ENCODE measurements at places on chromosomes 6 and 20. TPM values are rescaled to one million over a fixed set of nuclear protein-coding genes. Genes with fewer than 3 reads are reported as not detected.

- DNase-seq, result no peak
Observed at GRCh38 chr6:95364016-95364604, 213.2 kb upstream of the MANEA start.

DNA sequence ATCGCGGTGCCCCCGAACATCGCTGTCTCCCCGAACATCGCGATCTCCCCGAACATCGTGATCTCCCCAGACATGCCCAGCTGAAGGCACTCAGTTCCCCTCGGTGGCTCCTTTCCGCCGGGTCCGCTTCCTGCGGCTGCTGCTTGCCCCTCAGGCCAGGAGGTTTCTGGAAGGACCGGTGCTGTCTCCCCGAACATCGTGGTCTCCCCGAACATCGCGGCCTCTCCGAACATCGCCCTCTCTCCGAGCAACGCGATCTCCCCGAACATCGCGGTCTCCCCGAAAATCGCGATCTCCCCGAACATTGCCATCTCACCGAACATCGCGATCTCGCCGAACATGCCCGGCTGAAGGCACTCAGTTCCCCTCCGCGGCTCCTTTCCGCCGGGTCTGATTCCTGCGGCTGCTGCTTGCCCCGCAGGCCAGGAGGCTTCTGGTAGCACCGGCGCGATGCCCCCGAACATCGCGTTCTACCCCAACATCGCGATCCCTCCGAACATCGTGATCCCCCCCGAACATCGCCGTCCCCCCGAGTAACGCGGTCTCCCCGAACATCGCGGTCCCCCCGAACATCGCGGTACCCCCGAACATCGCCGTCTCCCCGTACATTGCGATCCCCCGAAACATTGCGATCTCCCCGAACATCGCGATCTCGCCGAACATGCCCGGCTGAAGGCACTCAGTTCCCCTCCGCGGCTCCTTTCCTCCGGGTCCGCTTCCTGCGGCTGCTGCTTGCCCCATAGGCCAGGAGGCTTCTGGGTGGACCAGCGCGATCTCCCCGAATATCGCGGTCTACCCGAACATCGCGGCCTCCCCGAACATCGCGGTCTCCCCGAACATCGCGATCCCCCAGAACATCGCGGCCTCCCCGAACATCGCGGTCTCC is 808 bp downstream of the ULBP1 start:
- DNase-seq, result no peak

DNA sequence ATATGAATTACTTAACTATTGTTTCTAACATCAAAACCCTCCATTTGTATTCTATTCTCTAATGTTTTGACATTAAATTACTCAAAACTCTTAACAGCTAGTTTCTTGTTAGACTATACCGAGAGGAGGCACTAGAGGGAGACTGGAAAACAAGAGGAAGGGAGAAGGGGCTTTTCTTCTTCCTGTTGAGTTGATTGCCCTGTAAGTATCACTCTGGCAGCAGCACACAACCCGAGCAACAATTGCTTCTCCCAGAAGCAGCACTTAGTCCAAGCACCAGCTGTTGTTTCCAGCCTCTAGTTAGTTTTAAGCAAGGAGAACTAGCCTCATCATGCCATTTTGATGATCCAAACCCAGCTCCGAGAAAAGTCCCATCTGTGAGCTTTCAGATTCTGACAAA is 603.8 kb downstream of the PRKN start:
- DNase-seq, result no peak

- peak; percentile 16 for DNase-seq
Observed at GRCh38 chr6:118618676-118619377, 32.6 kb downstream of the CEP85L start.

GRCh38 chr20:57573894-57574293 is 13.0 kb downstream of the PCK1 start:
- DNase-seq, result no peak

DNA sequence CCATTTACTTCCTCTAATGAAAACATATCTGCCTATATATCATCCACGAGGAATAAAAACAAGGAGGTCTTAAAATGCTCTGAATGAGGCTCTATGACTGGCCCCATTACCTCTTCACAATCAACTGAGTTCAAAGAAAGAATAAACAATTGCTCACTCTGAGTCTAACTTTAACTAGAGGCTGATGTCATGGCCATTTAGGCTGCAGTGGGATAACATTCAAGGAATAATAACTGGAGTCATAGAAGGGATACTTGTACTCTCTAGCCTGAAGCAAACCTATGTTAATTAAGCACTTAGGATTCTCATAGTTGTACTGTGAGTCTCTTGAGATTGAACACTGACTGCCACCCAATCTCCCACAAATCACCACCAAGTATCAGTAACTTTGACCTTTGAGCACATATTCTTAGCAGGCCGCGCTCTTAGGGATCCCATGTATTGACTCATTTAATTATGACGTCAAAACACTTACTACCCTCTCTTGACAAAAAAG is 70.2 kb downstream of the PERP start:
- DNase-seq, result no peak

DNA sequence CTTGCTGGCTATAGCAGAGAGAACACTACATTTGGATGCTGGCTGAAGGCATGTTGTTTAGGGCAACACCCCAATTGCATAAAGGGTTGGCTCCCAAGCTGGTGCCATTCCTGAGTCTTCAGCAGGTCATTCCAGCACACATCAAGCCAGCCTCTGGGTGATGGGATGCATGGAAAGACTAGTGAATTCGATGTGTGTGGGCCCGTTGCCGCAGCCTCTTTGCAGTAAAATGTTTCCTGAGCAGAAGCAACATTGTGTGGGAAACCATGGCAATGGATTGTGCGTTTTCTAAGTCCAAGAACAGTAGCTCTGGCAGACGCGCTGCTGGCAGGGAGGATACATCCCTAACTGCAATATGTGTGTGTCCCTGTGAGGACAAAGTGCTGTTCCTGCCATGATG is 142.4 kb upstream of the SLC24A3 start:
- no peak for DNase-seq

GRCh38 chr6:98970469-98970868 is 22.7 kb upstream of the FBXL4 start:
- DNase-seq, result no peak

- no peak for DNase-seq
Observed at GRCh38 chr6:156396068-156396771, 381.0 kb upstream of the ARID1B start.

- DNase-seq, result peak; percentile 72
Observed at GRCh38 chr6:37207903-37208456, 38.0 kb downstream of the PIM1 start.

DNA sequence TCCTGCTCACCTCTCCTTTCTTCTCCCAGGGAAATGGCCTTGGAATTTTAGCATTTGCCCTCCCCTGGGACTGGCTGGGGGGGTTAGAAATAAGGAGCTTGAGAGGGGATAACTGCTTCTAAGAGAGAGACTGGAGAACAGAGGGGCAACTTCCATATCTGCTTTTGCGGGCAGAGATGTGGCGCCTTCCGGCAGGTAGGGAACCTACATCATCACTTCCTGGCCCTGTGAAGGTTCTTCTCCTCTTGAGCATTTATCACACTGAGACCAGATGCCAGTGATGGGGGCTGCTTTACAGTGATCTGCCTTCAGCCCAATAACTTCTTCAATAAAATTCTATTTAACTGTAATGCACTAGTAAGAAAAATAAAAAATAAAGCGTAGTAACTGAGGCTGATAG is 48.1 kb downstream of the TBC1D7 start:
- DNase-seq, result no peak

DNA sequence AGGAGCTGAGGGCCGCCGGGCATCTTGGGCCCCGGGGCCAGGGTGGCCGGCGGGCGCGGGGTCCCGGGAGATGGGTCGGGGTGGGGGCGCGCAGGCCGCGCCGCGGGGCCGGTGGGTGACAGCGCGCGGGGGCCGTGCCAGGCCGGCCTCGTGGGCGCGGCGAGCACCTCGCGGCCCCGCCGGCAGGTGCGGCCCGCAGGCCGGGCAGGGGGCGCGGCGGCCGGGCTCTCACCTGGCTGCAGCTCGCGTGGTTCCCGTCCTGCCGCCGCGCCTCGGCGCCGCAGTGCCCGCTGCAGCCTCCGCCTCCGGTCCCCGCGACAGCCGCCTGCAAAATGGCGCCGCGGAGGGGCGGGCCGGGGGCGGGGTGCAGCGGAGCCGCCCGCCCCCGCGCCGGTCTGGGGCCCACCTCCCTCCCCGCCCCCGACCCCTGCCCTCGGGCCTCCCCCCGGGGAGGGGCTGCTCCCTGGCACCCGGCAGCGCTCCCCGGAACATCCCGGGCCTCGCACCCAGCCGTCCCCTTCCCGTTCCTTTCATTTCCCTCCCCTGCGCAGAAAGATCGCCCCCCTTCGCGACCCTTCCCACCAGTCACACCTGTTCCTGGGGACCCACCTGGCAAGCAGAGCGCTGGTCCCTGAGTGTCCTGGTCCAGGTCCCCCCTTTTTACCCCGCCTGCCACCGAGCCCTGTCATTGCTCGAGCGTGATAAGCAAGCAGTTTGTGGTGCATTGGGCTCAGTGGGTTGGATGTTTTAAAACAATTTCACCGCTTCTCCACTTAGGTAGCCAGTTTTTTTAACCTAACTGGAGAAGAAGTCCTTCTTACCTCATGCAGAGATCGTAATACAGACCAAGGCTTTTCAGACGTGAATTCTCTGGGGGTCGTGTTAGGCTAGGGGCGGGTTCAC is at the start of gene SLC23A2:
TSS of gene SLC23A2 (minus strand) at position 337 of the 903 bp plus-strand sequence. CDS start 68,948 bp downstream, outside the sequence.
- no peak for DNase-seq

DNA sequence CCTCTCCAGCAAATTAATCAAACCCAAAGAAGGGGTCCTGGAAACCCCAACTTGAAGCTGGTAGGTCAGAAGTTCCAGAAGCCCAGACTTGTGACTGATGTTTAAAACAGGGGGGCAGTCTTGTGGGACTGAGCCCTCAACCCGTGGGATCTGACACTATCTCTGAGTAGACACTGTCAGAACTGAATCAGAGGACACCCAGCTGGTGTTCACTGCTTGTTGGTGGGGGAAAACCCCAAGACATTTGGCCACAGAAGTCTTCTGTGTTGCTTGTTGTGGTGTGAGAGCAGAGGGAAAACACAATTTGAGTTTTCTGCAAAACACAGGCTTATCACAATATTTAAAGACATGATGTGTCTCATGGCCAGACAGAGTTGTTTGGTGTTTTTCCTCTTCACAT is 29.9 kb downstream of the KIF13A start:
- DNase-seq, result no peak

- DNase-seq, result no peak
Observed at GRCh38 chr20:60507087-60507694, 549.0 kb downstream of the CDH26 start.

- no peak for DNase-seq
Observed at GRCh38 chr6:156107624-156108101, 652.0 kb upstream of the NOX3 start.

- no peak for DNase-seq
Observed at GRCh38 chr6:158131926-158132325, 36.1 kb downstream of the SERAC1 start.

DNA sequence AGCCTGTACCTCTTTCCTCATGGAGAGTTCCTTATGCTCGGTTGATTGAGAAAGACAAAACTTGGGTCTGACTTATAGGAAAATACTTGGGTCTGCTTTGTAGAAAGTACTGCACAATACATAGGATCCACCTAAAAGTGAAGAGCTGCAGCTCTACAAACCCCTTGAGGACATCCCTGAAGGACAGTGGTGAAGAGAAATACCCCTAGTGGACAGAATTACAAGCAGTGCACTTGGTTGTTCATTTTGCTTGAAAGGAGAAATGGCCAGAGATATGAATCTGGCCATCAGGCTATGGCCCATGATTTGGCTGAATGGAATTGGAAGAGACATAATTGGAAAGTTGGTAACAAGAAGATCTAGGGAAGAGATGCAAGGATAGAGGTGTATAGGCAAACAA is 8.3 kb downstream of the CD24 start:
- no peak for DNase-seq

DNA sequence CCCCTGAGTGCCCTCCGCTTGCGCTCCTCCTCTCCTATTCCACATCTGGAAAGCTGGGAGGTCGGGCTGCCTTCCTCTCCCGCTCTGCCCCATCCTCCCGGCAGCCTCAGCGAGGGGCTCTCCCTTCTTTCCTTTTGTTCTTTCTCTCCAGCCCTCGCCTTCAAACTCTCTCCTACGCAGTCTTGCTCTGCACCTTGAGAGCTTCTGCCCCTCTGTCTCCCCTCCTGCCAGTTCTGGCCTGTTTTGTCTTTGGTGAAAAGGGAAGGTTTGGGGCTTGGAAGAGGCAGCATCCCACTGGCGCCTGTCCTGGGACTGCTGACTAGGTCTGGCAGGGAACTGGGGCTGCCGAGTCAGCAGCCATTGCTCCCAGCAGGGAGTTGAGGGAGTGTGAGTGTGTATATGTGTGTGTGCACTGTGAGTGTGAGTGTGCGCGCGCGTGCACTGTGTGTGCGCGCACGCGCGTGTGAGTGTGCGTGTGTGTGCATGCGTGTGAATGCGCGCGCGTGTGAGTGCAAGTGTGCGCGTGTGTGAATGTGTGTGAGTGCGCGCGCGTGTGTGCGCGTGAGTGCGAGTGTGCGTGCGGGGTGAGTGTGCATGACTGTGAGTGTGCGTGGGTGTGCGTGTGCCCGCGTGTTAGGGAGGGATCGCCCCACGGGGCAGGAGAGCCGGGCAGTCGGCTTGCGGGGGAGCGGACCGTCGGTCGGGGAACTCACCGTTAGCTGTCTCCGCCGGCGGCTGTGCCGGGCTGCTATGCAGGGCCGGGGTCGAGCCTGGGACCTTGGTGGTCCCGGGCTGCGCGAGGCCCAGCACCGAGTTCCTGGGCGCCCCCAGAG is 523 bp downstream of the CPXM1 start:
- DNase-seq, result no peak

GRCh38 chr6:150528648-150529285 is 70.9 kb upstream of the PLEKHG1 start:
- DNase-seq, result peak; percentile 5

DNA sequence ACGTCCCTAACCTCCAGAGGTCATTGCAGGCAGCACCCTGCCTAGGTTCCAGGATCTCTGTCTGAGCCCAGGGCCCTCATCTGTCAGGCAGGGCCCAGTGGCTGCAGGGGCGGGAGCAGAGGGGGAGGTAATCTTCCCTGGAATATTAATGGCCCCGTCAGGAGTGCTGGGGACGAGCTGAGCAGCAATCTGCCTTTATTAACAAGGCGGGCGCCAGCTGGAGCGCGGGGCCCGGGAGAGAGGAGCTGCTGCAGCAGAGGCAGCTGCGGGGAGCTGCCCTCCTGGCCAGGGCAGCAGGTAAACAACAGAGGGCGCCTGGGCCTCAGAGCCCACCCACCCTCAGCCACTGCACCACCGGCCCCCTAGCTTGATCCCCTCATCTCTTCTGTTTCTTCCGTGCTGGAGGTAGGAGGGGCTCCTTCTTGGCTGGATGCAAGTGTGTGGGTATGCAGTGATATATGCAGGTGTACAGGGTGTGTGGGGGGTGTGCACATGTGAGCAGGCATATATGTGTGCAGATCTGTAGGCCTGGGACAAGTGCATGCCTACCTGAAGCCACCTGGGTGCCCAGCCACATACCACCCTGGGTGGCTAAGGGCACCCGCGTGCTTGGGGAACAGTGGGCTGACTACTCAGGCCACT is 131.8 kb upstream of the MLN start:
- no peak for DNase-seq

MAD2L1BP gene
- 25.1 TPM for total RNA-seq

SLC26A8 gene
- total RNA-seq, result not detected

PAK5 gene
- not detected for total RNA-seq

FAM209B gene
- total RNA-seq, result not detected

TRDN gene
- 190 TPM for total RNA-seq

SPATS1 gene
- not detected for total RNA-seq

DXO gene
- total RNA-seq, result 5.8 TPM

CMTR1 gene
- total RNA-seq, result 18.2 TPM

NHLRC1 gene
- total RNA-seq, result 1.8 TPM

C20orf141 gene
- not detected for total RNA-seq

AGER gene
- total RNA-seq, result 1.9 TPM

LPA gene
- total RNA-seq, result not detected

COL10A1 gene
- total RNA-seq, result not detected

BTNL2 gene
- not detected for total RNA-seq

AVP gene
- not detected for total RNA-seq

WFDC2 gene
- not detected for total RNA-seq

ECI2 gene
- 68.1 TPM for total RNA-seq
